OCI-LY7 (cell line): ENCODE measurements at places on chromosomes 6 and 20. TPM values are rescaled to one million over a fixed set of nuclear protein-coding genes. Genes with fewer than 3 reads are reported as not detected.
A peak's percentile ranks its signal among the peaks of the same experiment; 100 is the strongest.

DNA sequence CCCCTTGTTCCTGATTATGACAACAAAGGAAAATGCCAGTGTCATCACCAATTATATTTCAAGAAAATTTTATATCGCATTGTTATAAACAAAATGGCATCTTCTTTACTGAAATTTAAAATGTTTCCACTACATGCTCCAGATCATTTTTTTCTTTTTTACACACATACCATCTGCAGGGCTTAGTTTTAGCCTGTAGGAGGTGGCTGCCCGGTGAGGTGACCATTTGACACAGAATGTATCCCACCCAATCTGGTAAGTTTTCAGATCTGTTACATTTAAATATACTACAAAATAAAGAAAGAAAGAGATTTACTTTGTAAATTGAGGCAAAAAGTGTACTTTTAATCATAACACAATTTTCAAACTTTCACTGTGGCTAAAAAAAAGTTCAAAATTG lies 81.8 kb downstream of the COL12A1 start:
- DNase-seq = no peak

DNA sequence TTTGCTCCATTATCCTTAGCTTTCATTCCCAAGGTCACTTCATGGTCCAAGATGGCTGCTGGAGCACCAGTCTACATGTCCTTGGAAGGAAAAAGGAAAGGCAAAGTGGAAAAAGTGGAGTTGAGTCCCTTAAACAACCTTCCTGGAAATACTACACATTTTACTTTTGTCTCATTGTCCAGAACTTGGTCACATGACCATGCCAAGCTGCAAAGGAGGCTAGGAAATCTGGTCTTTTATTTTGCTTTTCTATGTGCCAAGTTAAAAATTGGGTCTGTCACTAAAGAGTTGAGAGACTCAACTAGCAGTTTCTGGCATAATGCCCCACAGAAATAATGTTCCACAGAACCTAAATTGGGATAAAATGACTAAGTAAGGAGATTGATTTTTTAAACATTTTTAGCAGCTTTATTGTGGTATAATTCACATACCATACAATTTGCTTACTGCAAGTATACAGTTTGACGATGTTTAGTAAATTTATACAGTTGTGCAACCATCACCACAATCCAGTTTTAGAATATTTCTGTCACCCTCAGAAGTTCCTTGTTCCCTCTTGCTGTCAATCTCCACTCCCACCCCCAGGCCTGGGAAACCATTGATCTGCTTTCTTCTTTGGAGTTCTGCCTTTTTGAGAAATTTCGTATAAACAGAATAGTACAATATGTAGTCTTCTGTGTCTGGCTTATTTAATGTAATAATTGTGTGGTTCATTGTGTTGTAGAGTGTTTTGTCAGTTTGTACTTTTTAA lies 5.6 kb upstream of the CHD6 start:
- no peak for DNase-seq

DNA sequence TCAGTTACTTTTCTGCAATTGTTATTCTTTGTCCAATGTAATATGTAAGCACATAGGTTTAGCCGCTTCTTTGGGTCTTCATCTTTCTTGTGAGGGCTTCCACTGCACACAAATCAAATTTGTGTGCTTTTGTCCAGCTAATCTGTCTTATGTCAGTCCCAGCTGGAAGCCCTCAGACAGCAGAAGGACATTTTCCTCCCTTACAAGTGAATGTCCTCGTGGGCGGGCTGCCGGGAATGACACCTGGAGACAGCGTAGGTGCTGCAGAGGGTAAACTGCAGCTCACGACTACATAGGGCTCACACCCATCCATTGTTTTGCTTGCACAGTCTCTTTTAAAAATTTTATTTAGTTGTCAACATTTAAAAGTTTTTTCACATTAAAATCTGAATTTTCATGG lies 24.6 kb upstream of the PPP1R14C start:
- DNase-seq = no peak

GRCh38 chr20:47062226-47062890 lies 167.7 kb downstream of the EYA2 start:
- DNase-seq = no peak

GRCh38 chr20:23641936-23642751 lies 4.4 kb upstream of the CST3 start:
- DNase-seq = no peak

DNA sequence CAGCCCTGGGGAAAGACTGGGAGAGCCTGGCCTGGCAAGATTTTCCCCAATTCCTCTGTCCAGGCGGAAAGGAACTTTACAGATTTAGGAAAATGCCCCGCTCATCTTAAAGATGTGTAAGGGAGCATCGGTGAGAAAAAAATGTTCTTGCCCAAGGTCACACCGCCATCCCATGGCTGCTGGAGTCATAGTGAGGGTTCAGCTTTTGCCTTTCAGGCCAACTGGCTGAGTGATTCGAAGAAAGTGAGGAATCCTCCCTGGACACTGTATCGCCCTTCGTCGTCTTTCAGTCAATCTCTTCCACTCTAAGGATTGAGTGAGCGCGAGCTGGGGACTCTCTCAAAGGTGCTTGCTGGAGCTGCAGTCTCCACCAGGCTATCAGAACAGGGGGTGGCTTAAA lies 1.4 kb downstream of the WFDC2 start:
- no peak for DNase-seq

GRCh38 chr6:146253691-146254090 lies 224.8 kb downstream of the GRM1 start:
- no peak for DNase-seq

DNA sequence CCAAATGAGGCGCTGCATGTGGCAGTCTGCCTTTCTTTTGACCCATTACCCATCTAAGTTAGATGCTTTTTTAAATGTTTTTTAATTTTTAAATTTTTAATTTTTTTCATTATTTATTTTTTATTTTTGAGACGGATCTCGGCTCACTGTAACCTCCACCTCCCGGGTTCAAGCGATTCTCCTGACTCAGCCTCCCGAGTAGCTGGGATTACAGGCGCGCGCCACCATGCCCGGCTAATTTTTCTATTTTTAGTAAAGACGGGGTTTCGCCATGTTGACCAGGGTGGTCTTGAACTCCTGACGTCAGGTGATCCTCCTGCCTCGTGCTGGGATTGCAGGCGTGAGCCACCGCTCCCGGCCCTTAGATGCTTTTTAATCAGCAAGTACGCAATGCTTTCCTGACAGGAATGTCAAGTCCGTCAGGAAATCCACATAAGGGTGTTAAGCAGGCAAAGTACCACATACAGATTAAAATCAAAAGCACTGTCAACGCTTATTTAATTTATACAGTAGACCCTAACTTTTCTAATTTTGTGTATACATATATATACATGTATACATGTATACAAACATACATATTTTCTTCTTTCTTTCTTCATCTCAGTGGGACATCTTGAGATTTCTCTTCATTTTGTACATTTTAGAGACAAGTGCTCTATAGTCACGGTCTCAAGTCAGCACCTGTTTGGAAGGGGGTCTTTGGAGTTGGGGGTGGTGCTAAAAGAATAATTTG lies 995 bp upstream of the GSTA4 start:
- DNase-seq = peak; percentile 63

Gene LTB
- total RNA-seq = 36.9 and 39.2 TPM in 2 replicates

Gene ECT2L
- not detected in 2 replicates for total RNA-seq

Gene FARS2
- 11.5 and 13.8 TPM in 2 replicates for total RNA-seq

Gene CTAGE9
- not detected in 2 replicates for total RNA-seq
